Lung (tissue), 17 donors: ENCODE measurements at places on chromosomes 4 and X. TPM values are rescaled to one million over a fixed set of nuclear protein-coding genes. Genes with fewer than 3 reads are reported as not detected.

DNA sequence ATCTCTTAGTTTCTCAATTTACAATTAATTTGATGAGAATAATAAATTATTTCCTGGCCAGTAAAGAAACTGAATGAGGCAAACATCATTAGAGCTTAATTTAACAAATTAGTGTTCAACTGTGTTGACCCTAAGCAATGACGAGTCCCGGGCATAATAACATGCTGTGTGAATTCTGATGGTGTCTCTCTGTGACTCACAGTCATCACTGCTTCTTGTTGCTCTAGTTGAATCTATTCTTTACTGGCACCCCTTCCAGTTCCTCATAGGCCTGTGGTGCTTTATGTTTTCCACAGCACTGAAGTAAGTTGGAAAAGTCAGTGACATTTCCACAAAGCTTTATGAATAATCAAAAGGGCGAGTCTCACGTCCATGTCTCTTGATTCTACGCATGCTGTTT is 57.7 kb upstream of the SLC7A11 start:
- DNase-seq, result no peak

- no peak for DNase-seq
Observed at GRCh38 chr4:13329963-13330362, 154.2 kb downstream of the RAB28 start.

- no peak for DNase-seq
Observed at GRCh38 chr4:86613734-86614133, 19.6 kb downstream of the PTPN13 start.

GRCh38 chr4:19736968-19737756 is 514.5 kb upstream of the SLIT2 start:
- no peak for DNase-seq

The GSPT2 gene
- 3.2 TPM for polyA plus RNA-seq
